ENCODE measurements at places on chromosomes 5 and 9.

DNA sequence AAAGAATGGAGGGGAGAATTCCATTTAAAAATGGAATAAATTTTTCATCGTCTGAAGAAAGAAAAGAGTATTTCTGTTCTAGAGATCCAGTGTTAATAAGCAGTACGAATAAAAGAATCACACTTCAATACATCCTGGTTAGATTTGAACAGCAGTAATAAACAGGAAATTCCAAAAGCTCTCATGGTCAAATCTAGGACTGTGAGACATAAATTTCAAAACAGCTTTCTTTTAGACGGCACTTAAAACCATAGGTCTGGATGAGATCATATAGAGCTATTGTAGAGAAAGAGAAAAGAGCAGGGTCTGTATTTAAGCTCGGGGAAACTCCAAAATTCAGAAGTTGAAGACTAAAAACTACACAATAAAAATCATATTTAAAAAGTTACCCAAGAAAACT lies 1006.9 kb upstream of the CTNND2 start:
- no peak for DNase-seq

DNA sequence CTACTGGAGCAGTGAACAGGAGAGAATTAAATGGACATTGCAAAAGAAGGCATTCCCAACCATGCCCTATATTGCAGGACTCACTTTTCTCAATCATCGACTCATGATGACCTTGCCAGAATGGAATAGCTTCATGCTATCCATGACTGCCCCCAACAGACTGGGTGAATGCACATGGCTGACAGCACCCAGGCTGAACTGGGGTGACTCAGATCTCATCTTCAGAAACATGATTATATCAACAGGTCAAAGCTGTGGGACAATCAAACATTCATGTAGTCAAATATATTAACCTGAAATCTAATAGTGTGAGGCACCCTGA lies 34.7 kb upstream of the MIER3 start:
- DNase-seq: no peak

- no peak for DNase-seq
These were observed 292.0 kb upstream of the SMC2 start for GRCh38 chr9:103802068-103802467.

DNA sequence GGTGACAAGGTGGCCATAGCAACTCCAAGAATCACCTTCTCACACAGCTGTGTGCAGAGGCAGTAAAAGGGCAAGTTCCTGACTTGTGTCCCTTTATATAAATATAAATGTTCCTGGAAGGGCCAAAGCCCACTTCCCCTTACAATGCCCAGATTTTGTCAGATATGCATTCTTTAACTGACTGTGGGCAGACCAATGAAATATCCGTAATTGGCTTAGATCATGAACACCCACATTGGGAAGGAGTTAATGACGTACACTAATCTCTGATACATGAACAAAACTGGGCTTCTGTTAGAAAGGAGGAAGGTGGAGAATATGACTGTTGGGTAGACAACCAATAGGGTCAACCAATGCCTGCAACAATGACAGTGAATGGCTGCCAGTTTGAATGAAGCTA lies 397.2 kb upstream of the CLINT1 start:
- DNase-seq: no peak

- no peak for DNase-seq
These were observed 22.3 kb upstream of the TTLL11 start for GRCh38 chr9:122115176-122116035.

DNA sequence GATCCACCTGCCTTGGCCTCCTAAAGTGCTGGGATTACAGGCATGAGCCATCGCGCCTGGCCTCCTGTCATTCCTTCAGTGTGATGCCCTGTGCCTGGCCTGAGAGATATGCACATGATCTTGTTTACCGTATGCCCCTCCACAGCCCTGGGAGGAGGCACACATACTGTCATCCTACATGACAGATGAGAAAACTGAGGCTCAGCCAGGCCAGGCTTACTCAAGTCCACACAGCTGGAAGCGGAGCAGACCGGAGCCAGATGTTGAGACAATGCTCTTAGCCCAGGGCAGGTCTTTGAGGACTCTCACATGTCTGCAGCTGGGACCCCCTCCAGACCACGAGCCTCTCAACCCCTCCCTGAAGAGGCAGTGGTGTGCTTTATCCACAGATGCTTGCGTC lies 38.7 kb upstream of the SH3PXD2B start:
- DNase-seq: no peak

- peak; percentile 41 for DNase-seq
These were observed 577 bp downstream of the RNF145 start for GRCh38 chr5:159208514-159209437.

- no peak for DNase-seq
These were observed 6.8 kb downstream of the LMX1B start for GRCh38 chr9:126620478-126620877.

DNA sequence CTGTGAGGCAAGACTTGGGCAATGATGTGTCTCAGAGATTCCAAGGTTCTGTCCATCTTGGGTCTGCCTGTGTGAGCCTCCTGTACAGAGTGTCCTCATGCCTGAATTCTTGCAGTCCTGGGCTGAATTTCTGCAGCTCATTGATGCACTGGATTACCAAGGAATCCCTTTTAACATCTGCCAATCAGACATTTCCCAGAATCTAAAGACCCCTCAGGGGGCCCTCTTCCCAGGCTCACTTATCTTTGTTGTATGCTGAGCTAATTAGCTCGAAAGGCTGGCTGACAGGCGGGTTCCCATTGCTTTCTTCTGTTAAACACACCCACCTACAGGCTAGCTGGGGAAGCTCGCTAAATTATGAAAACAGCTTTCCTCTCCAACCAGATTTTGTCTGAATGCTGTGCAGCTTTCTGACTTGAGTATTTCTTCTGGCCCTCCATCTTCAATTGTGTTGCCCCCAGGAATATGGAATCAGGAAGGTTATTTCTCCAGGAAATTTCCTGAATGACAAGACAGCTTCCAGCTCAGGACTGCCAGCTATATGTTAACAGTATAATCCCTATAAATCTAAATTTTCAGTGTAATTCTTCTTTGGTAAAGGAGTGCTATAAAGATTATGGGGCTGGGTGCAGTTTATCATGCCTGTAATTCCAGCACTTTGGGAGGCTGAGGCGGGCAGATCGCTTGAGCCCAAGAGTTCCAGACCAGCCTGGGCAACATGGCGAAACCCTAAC lies at the start of gene LIX1:
LIX1 (minus strand) TSS at position 91 of the 734 bp plus-strand sequence; CDS start at position 56, 35 bp downstream.
- DNase-seq: peak; percentile 14

- DNase-seq: no peak
These were observed 5.4 kb downstream of the ATP10B start for GRCh38 chr5:160846642-160847041.

DNA sequence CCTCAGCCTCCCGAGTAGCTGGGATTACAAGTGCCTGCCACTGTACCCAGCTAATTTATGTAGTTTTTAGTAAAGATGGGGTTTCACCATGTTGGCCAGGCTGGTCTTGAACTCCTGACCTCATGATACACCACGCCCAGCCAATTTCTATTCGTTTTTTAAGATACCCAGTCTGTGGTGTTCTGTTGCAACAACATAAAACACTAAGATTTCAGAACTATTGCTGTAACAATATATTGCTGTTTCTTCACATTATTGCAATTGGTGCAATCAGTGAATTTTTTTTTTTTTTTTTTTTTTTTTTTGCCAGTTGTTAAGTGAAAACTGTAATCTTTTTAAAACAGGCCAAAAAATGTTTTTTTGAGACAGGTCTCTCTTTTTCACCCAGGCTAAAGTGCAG lies 9.9 kb downstream of the SRP19 start:
- no peak for DNase-seq

DNA sequence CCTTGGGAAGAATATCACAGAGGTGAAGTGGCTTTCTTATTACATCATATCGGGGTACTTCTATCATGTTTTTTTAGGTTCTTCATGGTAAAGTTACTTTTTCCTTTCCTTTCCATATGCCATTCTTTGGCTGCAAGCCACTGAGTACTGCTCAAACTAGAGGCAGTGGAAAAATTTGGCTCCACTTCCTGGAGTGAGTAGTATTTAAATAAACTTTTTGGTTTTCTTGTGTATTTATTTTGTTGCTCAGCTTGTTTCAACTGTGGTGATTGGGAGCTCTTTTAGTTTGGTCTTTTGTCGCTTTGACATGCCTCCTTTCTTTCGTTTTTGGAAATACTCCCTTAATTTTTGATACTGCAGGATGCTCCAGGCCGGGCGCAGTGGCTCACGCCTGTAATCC lies 69.8 kb downstream of the WDR70 start:
- no peak for DNase-seq
